ENCODE measurements at places on chromosomes 2 and 18.

GRCh38 chr18:50802141-50802540 lies 17.7 kb downstream of the MRO start:
- no peak for DNase-seq

DNA sequence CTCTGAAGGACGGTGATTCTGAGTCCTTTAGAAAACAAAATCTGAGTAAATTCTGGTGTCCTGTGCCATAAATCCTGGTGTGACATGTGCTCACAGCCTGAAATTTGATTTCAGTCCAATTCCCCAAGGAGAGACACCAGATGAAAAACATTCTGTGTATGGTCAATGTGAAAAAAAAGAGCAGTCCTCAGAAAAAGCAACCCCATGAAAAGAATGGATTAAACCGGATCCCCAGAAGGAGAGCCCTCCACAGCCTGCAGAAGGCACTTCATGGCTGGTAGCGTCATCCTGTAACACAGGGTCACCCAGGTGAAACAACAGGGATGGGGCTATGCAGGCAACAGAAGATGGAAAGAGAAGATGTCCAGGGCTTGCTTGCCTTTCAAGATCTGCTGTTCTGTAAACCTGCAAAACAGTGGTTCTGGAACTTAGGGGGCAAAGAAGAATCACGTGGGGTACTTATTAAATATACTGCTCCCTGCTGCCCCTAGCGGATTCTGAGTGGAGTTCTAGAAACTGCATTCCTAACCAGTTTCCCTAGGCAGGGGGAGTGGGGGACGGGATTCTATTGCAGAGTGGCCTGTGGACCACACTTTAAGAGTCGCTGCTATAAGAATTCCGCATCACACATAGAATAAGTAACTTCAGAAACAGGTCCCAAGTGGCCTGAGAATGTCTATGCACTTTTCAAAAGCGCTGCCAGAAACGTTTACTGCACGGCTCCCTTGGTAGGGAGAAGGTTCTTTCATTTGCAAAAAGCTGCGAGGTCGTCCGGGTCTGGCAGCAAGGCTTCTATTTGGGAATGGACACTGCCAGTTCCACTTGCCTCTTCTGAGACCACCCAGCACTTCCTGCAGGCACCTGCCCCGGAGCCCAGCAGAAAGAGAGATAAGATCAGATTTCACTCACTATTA lies 118.9 kb upstream of the ARL5A start:
- DNase-seq, result no peak

DNA sequence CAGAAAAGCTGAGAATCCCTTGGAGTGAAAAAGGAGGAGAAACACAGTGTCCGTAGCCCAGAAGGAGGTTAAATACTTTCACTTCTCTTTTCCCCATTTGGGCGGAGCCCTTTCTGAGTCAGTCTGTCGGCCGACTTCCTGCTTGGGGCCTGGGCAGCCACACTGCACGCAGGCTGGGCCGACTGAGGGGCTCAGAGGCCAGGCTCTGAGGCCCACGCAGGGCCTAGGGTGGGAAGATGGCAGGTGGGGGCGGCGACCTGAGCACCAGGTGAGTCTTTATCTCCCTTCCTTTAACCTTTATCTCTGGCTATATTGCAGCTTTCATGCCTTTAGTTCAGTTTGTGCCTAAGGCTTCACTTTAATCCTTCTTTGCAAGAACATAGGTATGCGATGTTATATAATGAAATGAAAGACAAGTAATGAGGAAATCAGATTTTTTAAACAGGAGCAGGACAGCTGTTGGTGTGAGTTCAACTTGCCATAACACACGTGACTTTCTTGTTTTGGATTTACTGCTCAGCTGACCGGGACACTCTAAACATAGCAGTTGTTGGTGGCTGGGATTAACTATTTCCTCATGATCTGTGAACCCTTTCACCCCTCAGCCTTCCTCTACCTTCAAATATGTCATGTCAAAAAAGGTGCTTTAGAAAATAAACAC lies at the start of gene SP100:
Gene SP100 (plus strand): TSS at position 141 of the 661 bp plus-strand sequence. CDS start 96 bp downstream, at position 237.
- DNase-seq, result no peak

DNA sequence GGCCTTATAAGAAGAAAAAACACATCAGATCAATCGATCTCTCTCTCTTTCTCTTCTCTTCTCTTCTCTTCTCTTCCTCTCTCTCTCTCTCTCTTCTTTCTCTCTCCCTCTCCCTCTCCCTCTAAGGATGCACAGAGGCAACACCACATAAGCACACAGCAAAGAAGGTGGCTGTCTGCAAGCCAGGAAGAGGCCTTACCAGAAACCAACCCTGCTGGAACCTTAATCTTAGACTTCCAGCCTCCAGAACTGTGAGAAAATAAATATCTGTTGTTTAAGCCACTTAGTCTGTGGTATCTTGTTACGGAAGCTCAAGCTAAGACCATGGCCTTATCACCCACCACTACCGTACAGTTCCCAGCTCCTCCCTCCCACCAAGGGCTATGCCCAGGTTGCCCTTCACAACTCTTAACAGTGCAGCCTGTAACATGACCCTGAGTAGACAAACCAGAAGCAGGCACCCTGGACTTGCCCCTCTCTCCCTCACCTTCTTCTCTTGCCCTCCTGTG lies 25.2 kb upstream of the TMEM237 start:
- DNase-seq, result no peak
